ENCODE measurements at places on chromosomes 7 and 10.

GRCh38 chr7:142355328-142355727 is 97.5 kb upstream of the PRSS58 start:
- DNase-seq: no peak

GRCh38 chr10:71290806-71291527 is 28.1 kb upstream of the SLC29A3 start:
- no peak for DNase-seq

GRCh38 chr10:79602953-79603352 is 7.8 kb upstream of the SFTPA1 start:
- DNase-seq: no peak

DNA sequence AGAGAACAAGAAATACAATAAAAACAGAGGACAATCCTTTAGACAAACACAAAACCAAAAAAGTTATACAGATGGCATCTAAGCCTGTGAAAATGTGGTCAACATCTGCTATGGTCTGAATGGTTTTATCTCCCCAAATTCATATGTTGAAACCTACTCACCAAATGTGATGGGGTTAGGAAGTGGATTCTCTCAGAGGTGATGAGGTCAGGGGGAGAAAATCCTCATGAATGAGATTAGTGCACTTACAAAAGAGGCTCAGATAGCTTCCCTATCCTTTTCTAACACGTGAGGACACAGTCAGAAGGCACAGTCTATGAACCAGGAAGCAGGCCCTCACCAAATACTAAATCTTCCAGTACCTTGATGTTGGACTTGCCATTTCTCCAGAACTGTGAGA is 147.8 kb upstream of the GPR22 start:
- no peak for DNase-seq

DNA sequence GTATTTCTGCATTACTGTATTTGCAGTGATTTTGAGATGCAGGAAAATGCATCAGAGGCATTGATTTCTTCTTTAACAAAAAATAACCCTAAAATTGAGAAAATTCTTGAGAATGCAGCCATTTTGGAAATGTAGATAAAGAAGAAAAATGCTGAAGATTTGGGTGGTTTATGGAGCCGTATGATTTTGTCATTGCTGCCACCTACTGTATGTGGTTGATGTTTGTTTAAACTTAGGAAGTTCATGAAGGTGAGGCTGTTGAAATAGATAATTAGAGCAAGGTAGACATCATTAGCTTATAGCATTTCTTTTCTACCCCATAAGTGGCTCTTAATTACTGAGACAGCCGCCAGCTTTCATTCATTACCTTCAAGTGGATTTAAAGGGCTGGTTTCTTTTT is 92.1 kb upstream of the SAMD8 start:
- DNase-seq: no peak

DNA sequence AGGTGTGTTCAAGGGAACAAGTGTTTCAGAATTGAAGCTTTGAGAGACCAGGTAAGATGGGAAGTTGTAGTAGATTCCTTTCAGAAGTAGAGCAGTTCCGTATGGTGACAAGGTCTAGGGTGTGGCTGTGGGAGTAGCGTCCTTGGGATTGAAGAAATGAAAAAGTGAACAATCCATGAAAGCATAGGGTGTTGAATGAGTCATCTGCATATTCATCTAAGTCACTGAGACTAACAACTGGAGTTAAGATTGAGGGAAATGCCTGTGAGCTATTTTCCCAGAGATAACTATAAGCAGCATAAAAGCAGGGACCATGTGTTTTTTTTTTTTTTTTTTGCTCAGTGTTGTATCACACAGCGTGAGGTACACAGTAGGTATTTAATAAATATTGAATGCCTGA is 134.8 kb downstream of the PHTF2 start:
- no peak for DNase-seq

DNA sequence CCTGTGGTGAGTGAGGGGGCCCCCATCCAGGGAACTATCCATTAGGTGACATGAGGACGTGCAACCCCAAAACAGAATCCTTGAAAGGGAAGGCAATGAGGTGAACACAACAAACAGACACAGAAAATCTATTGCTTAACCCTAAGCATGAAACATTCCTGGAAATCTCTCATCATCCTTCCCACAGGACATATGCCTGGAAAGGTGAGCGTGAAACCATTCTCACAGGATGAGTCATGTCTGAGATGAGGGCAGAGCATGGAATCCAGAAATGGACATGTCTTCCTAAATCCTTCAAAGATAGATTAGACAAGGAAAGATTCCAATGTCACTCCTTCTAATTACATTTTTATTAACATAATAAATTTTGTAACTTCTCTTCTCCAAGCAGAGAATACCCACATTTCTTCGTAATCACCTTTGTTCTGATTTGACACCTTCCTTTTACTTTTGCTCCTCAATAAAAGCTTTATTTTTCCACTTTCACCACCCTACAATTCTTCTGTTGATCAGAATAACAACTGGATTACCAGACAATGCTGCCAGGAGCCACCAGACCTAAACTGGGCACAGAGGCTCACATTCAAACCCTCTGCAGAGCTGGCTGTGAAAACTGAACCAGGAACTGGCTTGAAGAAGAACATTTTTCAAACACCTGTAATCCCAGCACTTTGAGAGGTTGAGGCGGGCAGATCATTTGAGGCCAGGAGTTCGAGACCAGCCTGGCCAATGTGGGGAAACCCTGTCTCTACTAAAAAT is 67.2 kb downstream of the COBL start:
- no peak for DNase-seq

- DNase-seq: no peak
Measured at GRCh38 chr10:121880895-121881294, 46.9 kb downstream of the ATE1 start.

DNA sequence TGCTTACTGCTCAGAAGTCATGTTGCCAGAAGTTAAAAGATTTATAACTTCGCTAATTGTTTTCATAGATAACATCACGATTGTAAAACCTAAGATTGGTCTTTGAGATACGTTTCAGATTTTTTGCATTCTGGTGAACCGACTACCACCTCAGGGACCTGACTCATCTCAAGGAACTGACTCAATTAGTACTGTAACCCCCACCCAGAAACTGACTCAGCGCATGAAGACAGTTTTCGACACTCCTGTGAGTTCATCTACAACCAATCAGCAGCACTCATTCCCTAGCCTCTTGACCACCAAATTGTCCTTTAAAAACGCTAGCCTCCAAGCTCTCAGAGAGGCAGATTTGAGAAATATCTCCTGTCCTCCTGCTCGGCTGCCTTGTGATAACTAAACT is 72.3 kb downstream of the ELMO1 start:
- no peak for DNase-seq

DNA sequence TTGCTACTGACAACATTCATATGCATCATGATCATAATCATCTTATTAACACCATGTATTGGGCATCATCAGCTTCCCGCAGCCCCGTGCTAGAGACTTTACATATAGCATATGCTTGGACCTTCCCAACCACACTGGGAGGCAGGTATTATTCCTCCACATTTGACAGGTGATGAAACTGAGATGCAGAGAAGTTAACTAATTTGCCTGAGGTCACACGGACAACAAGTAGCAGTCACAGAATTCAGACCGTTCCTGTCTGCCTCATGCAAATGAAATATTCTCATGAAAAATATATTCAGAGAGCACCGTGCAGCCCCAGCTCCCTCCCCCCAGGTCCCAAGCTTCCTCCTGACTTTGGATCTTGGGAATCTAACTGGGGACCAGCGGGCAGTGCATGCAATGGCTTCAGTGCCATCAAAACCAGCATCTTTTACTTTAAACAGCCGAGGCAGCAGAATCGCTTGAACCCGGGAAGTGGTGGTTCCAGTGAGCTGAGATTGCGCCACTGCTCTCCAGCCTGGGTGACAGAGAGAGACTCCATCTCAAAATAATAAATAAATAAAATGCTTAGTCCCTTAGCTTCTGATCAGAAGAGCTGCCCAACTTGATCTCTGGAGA is 112.2 kb upstream of the GPR26 start:
- DNase-seq: no peak

GRCh38 chr10:11145495-11145855 is 127.8 kb downstream of the CELF2 start:
- DNase-seq: no peak

Measured in hematopoietic multipotent progenitor cell treated with erythropoietin and hydrocortisone succinate and interleukin-3 and kit ligand, for 15 days (in vitro differentiated cells).